Nephron progenitor cell (in vitro differentiated cells): ENCODE measurements at places on chromosomes 4 and X.
A peak's percentile ranks its signal among the peaks of the same experiment; 100 is the strongest.

GRCh38 chrX:134885336-134886001 is 105.3 kb upstream of the SMIM10 start:
- DNase-seq: no peak

DNA sequence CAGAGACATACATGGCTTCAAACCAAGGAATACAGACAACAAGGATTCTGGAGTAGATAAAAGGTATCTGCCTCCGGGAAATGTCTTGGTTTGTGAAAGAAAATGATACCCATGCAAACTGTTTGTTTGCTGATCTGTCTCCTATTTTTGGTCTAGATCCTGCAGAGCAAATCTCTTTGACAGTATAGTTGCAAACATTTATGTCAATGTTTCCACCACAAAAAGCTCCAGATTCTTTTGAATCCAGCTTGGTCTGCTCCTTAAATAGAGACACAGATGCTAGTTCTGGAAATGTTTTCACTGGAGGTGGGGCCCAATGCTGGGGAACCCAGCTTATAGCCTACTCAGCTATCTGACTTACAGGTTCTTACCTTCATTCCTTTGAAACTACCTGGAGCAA is 119.7 kb downstream of the ATG4A start:
- DNase-seq: no peak

DNA sequence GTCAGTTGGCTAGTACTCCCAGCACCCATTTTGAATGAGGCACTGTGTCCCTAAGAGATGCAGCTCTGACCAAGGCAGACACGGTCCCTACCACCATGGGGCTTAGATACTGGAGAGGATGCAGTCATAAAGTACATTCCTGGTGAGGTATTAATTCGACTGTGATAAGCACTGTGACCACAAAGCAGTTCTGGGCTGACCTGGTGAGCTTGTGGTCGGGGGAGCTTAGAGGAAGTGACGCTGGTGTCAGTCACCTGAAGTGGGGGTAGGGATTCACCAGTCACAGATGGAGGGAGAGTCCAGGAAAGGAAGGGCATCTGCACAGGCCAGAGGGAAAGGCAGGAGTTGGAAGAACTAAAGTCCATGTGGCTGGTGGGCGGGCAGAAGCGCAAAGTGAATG is 15.8 kb upstream of the CLTRN start:
- DNase-seq: no peak

GRCh38 chrX:10310511-10310910 is 153.7 kb downstream of the CLCN4 start:
- DNase-seq: no peak

- no peak for DNase-seq
Observed at GRCh38 chr4:108783665-108784463, 21.0 kb upstream of the ETNPPL start.

- no peak for DNase-seq
Observed at GRCh38 chr4:86326400-86326799, 33.5 kb downstream of the MAPK10 start.

DNA sequence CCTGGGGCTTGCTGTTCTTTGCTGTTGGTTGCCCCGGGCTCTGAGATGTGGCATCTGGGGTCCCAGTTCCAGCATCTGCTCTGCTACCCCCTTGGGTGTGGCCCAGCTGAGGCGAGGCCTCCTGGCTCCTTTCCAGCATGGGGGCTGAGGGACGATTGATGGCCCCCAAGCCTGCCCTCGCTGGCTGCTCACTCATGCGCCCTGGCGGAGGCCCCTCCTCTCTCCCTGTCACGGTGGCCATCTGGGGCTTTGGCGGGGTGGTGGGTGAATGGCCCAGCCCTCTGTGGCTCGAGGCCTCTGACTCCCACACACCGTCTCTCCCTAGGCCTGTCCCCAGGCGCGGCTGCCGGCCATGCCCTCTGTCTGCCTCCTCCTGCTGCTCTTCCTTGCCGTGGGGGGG is 1.8 kb downstream of the PLXNA3 start:
- peak; percentile 60 for DNase-seq

DNA sequence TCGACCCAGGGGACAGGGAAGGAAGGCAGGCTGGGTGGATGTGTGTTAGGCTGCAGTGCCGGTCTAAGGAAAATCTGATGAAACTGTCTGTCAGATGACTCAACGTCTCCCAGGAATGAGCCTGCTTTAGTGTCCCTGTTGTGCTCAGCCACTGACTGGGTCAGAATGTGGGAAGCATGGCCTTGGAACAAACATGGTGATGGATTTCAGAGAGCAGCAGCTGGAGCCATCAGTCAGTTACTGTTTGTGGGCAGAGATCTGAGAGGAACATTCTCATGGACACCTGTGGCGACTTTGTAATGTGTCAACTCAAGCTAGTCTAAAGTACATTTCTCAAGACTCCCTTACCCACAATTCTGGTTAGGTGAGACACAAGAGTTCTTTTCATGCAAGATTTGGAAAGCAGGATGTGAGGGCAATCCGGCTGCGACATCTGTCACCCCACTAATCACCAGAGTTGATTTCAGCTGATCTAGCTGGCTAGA is 63.2 kb downstream of the ANAPC10 start:
- no peak for DNase-seq

- peak; percentile 41 for DNase-seq
Observed at GRCh38 chrX:110992611-110993010, 103.4 kb upstream of the PAK3 start.

DNA sequence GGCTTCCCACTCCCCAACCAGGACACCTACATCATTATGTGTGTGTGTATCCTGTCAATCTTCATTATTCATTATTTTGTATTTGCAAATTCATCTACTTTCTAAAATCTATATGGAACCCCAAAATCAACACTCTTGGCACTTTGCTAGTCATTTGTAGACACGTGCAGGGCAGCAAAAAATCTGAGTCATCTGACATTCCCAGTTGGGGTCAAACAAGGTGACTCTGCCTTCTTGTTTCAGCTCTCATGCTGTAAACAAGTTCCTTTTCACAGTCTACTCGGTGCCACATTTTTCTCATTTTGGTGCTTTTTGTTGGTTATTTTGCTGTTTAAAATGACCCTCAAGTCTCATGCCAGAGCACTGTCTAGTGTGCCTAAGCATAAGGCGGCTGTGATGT is 5.9 kb downstream of the MRFAP1L1 start:
- no peak for DNase-seq

- DNase-seq: peak; percentile 64
Observed at GRCh38 chrX:86002076-86002896, 45.1 kb downstream of the CHM start.

DNA sequence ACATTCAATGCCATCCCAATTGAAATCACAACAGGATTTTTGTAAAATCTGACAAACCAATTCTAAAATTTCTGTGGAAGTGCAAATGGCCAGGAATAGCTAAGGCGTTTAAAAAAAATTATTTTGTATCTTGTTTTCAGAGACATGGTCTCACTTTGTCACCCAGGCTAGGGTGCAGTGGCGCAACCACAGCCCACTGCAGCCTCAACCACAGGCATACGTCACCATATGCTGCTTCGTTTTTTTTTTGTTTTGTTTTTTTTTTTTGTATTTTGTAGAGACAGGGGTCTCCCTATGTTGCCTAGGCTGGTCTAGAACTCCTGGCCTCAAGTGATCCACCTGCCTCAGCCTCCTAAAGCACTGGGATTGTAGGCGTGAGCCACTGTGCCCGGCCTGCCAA is 24.5 kb downstream of the ZNF41 start:
- DNase-seq: no peak

DNA sequence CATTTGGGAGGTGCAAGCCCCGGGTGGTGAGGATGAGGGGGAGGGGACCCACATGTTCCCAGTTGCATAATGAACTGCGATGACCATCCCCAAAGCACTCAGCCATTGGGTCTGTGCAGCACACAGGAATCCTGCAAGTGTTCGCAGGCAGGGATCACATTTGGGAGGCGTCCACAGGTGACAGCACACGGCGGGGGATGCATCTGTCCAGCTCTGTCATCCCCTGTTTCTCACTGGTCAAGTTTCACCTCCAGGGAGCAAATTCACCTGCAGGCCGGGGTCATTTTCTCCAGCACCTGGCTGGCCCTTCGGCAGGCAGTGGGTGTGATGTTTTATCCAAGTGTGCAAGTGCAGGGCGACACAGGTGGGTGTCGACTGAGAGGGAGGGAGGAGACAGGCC is 33.3 kb upstream of the SORCS2 start:
- DNase-seq: no peak

DNA sequence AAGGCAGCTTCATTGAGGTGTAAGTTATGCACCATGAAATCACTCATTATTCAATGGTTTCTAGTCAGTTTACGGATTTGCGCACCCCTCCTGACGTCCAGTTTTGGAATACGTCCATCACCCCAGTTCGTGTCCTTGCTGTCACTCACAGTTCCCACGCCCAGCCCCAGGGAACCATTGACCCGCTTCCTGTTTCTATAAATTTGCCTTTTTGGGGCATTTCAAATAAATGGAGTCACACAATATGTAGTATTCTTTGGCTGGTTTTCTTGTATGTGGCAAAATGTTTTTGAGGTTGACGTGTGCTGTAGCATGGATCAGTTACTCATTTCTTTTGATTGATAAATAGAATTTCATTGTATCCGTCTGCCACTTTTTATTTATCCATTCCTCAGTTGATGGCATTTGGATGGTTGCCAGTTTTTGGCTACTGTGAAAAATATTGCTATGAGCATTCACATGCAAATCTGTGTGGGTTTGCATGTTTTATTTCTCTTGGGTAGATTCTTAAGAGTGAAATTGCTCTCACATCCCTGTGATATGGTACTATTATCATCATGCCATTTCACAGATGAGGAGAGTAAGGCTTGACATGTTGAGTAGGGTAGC is 18.4 kb upstream of the SORCS2 start:
- DNase-seq: no peak

- no peak for DNase-seq
Observed at GRCh38 chr4:62449538-62449937, 1249.4 kb downstream of the ADGRL3 start.

DNA sequence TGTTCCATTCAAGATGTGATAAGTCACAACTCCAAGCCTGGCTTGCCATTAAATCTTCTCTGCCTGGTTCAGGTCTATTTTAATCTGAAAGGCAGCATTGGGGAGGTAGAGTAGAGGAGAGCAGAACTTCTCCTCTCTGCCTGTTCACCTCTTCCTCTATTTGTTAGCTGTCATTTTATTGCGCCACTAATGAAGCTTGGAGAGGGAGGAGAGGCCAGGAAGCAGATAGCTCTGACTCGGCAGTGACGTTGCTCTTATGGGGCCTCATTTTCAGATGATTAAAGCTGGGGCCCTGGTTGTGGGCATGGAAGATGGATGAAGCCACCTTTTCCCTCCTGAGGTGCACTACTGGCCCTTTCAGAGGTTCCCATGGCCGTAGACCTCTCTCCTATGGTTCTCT is 207.3 kb downstream of the MID1IP1 start:
- DNase-seq: no peak

- no peak for DNase-seq
Observed at GRCh38 chr4:22091352-22091717, 142.8 kb upstream of the KCNIP4 start.

GRCh38 chr4:1027915-1028238 is 16.5 kb downstream of the FGFRL1 start:
- no peak for DNase-seq

GRCh38 chr4:131566026-131566425 is 1583.1 kb upstream of the PCDH10 start:
- no peak for DNase-seq

DNA sequence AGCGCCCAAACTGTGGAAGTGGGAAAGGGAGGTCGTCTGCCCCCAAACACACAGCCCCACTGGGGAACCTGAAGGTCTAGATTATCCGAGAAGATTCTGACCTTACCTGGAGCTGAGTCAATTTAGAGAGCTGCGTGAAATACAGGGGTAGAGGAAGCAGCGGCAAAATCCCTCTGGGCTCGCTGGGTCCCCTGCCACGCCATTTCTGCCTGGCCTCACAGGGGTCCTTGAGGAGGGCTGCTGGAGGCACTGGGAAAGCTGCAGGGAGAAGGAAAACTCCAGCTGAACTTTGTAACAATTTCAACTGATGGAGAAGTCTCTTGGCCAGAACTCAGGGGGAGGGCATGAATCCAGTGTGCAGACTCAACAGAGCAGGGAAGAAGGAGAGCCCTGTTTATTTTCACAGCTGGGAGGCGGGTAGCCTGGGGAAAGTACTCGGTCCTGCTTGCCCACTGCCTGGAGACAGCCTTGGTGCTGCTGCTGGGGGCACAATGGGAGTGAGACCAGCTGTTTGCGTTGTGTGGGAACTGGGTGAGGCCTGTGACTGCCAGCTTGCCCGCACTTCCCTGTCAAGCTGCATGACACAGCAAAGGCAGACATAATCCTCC is 93.2 kb upstream of the MAPK10 start:
- DNase-seq: no peak

GRCh38 chrX:154368630-154369448 is 5.6 kb downstream of the FLNA start:
- no peak for DNase-seq

DNA sequence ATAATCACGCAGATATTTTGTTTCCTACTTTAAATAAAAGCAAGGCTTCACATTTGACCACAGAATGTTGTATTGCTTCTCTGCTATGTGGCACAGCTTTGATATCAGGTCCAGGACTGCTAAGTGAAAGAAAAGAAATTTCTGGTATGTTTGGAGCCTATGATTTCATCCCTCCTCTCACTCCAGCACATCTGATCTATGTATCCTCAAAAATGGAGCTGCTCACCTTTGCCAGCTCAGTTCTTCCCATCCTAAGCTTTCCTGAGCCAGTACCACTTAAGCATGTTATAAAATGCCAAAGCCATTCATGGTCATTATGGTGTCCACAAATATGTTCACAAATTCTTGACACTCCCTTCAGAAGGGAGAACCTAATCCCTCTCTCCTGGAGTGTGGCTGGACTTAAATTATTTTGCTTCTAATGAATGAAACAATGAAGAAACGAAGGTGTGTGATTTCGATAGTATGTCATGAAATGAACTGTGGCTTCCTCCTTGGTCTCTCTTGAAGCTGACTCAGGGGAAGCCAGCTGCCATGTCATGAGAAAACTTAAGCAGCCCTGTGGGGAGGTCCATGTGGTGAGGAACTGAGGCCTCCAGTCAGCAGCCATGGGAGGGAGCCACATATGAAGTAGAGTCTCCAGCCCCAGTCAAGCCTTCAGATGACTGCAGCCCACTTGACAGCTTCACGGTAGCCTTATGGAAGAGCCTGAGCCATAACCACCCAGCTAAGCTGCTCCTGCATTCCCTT is 207.7 kb downstream of the MGST2 start:
- DNase-seq: no peak

GRCh38 chr4:47469951-47470350 is 6.4 kb upstream of the COMMD8 start:
- DNase-seq: no peak

GRCh38 chr4:127250577-127250976 is 382.2 kb upstream of the INTU start:
- DNase-seq: no peak

GRCh38 chr4:44978020-44978419 is 251.7 kb upstream of the GNPDA2 start:
- no peak for DNase-seq
